ENCODE measurements at places on chromosomes 1 and 21.
A peak's percentile ranks its signal among the peaks of the same experiment; 100 is the strongest.

DNA sequence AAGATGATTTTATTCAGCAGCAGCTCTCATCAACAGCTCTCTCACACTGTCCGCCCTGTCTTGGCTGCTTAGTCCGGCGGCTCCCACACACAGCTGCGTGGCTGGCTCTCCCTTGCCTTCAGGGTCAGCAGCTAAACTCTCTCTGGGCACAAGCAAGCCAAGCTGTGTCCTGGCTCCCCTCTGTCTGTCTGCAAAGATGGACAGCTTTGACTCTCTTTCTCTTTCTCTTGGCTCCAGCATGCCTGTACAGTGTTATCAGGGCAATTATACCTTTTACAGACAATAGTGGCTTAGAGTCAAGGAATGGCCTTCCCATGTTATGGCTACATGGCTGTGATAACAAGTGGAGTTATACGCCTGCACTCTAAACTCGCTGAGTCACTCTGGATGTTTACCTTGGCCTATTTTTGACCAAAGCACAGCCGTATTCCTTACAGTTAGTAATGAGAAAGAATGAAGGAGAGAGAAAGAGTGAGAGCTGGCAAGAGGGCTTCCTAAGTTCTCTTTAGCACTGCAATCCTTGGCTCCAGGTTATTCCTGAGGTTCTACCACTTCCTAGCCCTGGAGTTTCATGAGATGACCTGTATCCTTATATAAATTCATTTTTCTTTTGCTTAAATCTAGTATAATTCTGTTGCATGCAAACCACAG is 59.9 kb upstream of the ZSWIM5 start:
- DNase-seq = no peak

DNA sequence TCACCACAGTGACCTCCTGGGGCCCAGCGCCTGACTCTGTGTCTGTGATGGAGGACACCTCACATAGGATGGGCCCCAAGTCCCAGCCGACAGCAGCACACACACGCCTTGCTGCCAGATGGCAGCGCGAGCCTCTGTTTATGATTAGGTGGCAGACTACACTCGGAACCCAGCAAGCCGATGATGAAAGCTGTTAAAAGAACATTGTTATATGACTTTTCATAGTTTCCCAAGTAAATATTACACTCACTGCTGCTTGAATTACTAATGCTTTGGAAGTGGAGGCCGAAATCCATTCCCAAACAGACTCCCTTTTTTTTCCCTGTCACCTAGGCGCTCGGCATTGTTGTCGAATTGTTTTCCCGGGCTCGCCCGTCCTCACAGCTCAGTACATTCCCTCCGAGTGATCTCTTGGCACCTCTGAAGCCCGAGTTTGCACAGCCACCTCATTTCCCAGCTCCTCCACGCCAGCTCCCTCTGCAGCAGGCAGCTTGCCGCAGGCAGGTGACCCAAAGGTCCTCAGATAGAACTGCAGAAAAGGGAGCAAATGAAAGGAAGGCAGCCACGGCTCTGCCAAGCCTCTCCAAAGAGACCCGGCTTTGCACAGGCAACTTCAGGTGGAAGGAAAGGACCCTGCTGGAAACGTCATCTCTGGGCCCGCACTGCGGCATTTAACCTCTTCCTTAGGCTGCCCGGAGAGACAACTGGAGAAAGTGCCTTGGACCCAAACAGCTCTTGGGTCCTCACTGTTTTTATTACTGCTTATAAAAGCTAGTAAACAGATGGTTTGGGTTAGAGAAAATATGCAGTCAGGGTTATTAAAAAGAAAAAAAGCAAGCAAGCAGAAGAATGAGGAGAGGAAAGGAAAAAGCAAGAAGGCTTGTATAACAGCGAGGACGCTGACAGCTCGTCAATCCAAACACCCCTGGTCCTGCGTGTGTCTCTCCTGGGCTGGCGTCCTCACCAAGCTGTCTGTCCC is 72.2 kb upstream of the SLC25A33 start:
- no peak for DNase-seq

DNA sequence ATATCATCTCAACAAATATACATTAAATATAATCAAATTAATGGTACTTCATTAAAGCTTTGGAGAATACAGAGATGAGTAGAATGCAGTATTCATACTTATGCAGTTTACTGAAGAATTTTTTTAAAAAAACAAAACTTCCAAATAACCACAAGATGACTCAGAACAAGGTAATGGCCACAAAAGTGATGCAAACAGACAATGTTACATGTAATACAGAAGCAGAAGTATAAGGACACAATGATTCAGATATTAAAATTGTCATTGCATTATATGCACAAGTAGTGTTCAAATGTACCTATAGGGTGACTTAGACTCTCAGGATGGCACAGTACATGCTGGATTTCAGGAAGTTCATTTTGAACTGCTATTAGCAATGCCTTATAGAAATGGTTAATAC is 227.2 kb upstream of the ST6GALNAC5 start:
- no peak for DNase-seq

DNA sequence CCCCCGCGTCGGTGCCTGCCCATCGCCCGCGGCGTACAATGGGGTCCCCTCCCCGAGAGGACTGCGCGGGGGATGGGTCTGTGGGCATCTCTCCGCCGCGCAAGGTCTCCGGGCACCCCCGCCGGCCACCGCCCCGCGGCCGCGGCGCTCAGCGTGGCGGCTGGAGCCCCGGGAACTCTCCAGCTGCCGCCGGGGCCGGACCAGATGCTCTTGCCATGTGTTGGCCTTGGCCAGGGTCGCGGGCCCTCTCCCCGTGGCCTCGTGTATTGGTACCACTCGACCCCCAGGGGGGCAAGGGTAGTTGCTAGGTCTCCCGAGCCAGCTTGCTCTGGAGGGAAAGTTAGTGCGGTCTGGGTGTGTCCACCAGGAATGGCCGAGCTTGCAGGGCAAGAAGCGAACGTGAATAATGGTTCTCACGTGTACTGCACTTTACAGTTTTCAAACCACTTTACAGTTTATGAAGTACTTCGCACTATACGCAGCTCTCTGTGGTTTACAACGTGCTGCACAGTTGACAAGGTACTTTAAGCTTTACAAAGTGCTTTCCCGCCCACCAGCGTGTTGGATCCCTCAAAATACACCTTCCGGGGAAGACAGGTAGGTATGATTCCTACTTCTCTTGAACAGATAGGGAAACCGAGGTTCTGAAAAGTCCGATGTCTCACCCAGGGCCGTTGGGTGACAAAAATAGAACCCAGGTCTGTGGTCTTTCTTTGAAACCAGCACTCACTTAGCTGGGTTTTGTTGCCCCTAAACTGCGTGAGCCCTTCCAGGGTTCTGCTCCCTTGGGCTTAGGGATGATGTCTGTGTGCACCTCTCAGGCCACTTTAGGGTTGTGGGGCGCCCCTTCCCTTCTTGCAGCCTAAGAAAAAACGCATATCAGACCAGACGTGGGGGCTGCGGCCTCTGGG is 1.2 kb downstream of the EPHB2 start:
- DNase-seq = no peak

- DNase-seq = no peak
Measured at GRCh38 chr1:205593532-205593931, 38.3 kb downstream of the ELK4 start.

GRCh38 chr1:180451504-180451903 is 50.9 kb downstream of the ACBD6 start:
- DNase-seq = no peak

- DNase-seq = peak; percentile 26
Measured at GRCh38 chr1:100463791-100464424, 74.0 kb upstream of the GPR88 start.

GRCh38 chr1:239392271-239392670 is 5.9 kb downstream of the CHRM3 start:
- DNase-seq = no peak

DNA sequence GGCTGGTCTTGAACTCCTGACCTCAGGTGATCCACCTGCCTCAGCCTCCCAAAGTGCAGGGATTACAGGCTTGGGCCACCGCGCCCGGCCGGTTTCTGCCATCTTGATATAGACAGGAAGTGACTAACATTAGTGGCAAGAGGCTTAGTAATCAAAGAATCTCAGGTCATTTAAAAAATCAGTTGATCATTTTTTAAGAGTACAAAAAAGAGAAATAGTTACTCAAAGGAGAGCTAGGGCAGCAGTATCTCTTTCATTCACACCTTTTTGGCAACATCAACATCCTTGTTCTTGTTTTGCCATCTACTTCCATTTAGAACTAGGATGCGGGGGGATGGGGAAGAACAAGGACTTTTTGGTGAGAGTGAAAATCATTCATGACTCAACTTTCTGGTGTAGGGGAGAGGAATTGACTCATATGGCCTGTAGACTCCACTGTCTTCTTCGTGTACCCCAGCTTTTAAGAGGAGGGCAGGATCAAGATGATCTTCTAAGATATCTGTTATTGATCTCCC is 8.8 kb downstream of the FCRLB start:
- DNase-seq = peak; percentile 34

DNA sequence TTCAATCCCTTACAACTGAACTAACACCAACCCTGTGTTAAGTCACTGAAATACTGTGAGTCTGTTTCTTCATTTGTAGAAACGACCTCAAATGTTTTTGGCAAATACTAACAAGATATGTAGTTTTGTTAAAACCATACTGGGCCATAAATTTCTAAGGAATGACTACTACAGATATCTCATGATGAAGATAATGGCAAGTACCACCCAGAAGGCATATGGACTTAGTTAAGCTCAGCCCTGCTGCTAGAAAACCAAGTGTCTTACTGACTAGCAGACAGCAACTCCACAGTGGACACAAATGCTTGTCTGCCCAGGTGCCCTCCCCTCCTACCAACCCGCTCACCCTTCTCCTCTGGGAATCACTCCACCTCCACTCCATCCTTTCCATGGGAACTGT is 44.5 kb upstream of the BMP8B start:
- DNase-seq = no peak

DNA sequence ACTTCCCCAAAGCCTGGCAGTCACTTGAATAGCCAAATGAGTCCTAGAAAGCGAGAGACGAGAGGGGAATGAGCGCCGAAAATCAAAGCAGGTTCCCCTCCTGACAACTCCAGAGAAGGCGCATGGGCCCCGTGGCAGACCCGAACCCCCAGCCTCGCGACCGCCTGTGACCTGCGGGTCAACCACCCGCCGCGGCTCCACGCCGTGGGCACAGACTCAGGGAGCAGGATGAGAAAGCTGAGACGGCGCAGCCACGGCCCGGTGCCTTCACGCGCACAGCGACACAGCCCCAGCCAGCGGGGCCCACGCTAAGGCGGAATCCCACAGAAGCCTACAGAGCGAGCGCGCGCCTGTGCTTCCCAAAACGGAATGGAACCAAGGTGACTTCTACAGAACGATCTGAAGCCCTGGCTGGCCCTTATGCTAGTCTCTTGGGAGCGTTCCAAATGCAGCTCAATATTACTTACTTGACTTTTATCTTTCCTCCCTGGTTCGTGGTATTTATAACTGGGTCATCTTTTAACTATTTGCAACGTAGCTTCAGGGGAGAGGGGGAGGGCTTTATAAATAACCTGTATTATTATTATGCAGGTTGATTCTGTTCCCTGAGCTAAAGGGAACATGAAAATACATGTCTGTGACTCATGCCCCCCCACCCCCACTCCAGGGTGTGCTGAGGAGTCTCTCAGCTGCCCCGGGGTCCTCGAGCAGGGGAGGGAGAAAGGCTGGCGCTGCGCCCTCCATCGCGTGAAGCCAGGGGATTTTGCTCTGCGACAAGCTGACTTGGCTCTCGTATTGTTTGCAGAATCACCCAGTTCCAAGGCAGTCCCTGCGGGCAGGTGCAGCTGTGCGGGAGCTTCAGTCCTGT is 1.7 kb downstream of the TSPEAR start:
- no peak for DNase-seq

GRCh38 chr1:65211331-65211730 is 63.3 kb downstream of the AK4 start:
- no peak for DNase-seq

- no peak for DNase-seq
Measured at GRCh38 chr1:33047839-33048305, 11.2 kb upstream of the AK2 start.

DNA sequence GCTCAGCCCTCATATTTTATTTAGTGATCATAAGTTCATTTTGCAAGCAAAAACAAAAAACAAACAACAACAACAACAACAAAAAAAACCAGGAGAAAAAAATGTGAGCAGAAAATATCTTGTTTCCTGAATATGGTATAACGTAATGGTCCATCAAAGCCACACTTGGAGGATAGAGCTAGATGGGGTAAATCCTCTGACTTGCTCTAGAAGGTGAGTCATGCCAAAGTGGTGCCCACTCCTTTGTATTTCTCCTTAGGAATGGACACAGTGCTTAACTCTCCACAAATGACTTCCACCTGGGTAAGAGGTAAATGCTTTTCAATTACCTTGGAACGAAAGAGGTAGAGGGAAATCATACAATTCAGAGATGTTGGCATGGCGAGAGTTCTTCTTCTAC is 20.6 kb downstream of the PROX1 start:
- DNase-seq = no peak

DNA sequence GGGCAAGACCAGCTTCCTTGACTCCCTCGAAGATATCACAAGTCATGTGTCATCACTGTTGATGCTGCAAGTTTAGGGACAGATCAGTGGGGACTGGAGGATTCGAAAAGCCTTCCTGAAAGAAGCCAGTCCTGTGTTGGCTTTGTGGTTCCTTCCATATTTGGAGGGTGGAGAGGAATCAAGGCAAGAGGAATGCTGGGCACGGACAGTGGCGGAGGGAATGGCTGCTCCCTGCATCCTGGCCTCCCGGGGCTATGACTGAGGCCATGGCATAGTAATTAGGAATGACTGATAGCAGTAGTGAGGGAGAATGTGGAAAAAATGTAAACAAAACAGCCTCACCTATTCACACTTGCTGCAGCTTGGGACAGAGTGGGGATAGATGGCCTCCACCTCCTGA is 36.4 kb downstream of the VANGL1 start:
- no peak for DNase-seq

- no peak for DNase-seq
Measured at GRCh38 chr21:32382108-32382644, 10.6 kb downstream of the URB1 start.

DNA sequence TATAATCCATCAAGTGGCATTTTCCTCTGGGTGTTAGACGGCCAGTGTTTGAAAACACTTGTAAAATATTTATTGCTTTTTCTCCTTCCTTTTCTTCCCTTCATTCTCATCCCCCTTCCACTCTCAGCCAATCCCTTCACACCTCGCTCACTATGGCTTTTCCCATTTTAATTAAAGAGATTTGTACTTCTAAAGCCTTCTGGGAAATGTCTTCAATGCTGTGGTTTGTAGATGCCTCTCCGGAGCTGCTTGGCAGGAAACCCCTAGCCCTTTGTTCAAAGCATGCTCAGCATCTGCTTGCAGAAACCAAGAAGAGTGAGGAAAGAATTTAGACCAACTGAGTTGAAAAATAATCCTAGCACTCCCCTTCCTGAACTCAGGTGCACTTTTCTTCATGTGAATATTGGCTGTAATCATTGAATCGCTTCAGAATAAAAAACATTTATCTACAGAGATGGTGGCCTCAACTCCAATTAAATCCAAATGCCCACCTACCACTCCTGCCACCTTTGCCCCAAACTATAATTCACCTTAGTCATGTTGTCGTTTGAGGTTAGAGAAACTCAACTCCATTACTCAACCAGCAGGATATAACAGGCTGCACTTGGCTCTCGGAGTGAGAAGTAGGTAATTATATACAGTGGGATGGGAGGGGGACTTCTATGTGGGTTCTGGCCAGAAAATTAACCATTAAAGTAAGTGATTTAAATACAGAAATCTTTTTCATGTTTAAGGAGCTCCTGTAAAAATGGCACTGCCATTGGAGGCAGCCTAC is 659.4 kb upstream of the CAMK1G start:
- DNase-seq = no peak

All from stimulated activated CD8-positive, alpha-beta memory T cell treated with anti-CD3 and anti-CD28 coated beads, Interleukin-2, amount 100 ng/mL, for 48 hours (primary cell).